ENCODE measurements at places on chromosomes 7 and 10.

DNA sequence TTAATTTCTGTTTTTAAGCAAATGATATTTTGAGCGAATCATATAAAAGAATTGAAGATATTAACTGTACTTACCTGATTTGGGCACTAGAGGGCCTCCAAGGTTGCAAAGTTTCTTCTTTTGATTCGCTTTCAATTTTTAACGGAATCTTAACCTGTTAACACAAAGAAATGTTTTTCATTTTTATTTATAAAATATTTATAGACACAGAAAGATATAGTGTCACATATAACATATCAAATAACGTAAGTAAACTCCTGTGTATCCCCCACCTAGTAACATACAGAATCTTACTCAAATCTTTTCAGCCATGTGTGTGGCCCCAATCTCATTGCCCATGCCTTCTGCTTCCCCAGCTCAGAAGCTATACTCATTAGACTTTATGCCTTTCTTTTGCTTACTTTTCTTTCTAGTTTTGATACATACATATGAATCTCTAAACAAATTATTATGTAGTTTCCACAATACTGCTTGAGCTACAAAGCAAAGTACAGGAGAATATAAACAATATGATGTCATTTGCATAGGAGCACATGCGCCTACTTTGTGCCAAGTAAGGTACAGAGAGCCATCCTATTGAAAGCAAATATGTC, 49.5 kb upstream of the ZPBP start:
- DNase-seq = no peak

GRCh38 chr7:157856873-157857577, 520.2 kb downstream of the DNAJB6 start:
- DNase-seq = no peak

- DNase-seq = no peak
Measured at GRCh38 chr10:124606822-124607221, 137.4 kb downstream of the FAM53B start.

DNA sequence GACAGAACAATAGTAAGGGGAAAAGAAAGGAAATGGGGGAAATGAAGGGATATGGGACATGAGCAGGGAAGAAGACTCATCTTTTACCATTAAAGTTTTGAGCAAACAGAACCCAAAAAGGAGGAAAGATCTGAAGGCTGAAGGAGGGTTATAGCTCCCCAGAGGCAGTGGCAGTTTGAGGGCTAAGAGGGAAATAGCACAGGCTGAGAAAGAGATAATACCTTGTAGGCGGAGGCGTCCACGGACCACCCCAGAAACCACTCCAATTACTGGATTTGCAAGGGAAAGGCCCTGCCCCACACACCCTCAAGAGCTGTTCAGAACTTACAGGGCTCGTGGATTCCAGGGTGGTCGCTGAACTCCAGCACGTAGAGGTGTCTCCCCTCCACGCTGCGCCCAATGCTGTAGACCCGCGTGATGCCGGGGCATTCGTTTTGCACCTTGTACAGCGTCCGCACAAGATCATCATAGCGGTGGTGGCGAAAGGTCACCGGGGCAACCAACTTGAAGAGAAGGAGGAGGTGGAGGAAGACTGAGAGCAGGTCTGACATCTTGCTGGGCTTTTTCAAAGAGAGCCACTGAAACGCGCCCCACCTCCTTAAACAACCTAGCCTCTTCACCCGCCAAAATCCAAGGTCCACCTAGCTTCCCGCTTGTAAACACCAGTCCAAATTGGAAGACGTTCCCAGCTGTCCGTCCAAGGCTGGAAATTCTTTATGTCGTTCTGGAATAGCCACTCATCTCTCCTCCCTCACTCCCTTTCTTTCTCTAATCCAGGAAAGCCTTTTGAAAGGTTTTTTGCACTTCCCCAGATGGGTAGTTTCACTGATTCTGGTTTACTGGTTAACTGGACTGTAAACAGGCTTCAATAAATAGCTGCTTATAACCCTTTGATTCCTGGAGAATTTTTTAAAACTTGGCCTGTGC, at the start of gene CPN1:
Gene CPN1 (minus strand): TSS at position 795 of the 927 bp plus-strand sequence. CDS start 244 bp downstream, at position 551.
- DNase-seq = no peak

DNA sequence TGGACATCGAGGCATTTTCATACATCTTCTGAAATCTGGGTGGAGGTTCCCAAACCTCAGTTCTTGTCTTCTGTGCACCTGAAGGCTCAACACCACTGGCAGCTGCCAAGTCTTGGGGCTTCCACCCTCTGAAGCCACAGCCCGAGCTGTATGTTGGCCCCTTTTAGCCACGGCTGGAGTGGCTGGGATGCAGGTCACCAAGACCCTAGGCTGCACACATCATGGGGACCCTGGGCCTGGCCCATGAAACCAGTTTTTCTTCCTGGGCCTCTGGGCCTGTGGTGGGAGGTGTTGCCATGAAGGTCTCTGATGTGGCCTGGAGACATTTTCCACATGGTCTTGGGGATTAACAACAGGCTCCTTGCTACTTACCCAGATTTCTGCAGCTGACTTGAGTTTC, 62.1 kb downstream of the INPP5A start:
- no peak for DNase-seq

- no peak for DNase-seq
Measured at GRCh38 chr10:70901276-70901878, 13.0 kb upstream of the PCBD1 start.

DNA sequence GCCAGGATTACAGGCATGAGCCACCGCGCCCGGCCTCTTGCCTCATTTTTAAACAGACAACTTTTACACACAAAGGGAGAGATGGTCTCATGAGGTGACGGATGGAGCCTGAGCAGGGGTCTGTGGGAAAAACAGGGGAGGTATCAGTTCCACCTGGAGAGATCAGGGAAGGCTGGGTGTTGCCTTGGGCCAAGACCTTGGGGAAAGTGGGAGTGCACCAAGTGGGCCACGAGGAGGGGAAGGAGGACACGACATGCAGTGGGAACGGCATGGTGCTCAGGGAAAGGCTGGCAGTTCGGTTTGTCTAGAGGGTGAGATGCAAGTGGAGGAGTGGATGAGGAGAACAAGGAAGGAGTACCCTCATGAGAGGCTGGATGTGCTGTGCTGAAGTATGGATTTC, 8.9 kb upstream of the ZNF777 start:
- no peak for DNase-seq

- DNase-seq = no peak
Measured at GRCh38 chr10:47222461-47222860, 77.5 kb upstream of the GDF10 start.

GRCh38 chr7:148382596-148382995, 208.0 kb upstream of the C7orf33 start:
- DNase-seq = no peak

DNA sequence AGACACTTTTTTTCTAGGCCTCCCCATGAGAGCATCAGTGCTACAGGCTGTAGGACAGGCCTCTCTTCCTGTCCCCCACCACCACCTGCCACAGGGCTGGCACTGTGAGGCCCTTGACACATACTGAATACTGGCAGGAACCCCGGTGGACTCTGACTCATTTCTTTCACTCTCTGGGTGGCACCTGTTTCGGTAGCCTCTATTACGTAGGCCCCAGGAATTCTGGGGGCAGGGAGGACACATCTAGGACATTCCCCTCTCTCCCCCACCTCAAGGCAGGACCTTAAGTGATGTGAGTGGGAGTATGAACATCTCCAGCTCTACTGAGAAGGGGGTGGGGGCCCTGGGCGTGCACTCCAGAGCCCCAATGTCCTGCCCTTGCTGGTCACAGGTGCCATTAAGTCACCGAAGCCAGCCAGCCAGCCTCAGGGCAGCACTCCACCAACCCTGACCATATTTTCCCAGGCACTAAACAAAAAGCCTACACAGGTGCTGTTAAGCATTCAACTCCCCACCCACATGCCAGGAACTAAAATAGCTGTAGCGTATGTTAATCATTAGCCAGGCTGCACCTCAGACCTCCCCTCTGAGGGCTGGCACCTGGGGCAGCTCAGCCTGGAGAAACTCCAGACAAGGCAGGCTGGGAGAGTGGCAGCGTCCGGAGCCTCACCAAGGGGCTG, 8.9 kb downstream of the ANXA11 start:
- DNase-seq = peak; percentile 63

DNA sequence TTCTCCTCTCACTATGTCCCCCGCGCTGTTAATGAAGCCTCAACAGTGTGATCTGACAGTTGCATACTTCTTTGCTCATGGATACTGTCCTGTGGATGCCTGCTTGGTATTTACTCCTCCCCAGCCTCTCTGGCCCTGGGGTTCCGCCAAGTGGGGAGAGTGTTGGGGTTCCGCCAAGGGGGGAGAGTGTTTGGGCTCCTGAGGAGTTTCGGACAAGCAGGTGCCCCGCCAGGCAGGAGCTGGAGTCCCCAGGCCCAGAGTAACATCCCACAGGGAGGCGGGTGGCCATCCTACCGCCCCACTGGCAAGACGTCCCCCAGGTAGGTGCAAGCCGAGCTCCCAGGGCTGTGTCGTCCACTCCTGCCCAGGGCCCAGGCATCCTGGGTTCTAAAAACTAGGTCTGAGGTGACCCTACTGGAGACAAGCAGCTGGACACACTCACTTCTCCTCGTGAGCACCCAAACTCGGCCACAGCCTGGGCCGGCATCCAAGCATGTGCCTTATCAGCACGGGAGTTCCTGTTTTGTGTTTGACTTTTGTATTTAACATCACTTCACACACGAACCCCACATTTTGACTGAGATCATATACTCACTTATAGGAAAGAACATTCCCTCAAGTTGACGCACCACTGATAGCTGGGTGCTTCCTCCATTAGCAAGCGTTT, 34.2 kb downstream of the CAMK2B start:
- DNase-seq = no peak

- no peak for DNase-seq
Measured at GRCh38 chr7:73350306-73351068, 22.5 kb downstream of the FKBP6 start.

DNA sequence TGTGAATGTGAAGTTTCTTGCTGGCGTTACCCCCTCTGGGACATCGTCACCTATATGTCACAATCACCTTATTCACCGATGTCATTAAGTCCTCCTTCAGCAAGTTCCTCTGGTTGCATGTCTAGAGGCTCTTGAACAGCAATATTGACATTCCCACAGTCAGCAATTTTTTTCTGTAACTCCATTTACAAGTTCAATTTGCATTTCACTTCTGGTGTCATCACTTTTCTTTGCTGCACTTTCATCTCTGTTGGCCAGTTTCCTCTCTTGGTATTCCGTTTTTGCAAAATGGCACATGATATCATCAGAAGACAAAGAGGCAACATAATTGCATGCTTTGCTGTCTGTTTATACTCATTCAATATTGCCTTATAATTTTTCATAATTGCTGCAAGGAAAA, 69.8 kb downstream of the SRI start:
- DNase-seq = no peak

DNA sequence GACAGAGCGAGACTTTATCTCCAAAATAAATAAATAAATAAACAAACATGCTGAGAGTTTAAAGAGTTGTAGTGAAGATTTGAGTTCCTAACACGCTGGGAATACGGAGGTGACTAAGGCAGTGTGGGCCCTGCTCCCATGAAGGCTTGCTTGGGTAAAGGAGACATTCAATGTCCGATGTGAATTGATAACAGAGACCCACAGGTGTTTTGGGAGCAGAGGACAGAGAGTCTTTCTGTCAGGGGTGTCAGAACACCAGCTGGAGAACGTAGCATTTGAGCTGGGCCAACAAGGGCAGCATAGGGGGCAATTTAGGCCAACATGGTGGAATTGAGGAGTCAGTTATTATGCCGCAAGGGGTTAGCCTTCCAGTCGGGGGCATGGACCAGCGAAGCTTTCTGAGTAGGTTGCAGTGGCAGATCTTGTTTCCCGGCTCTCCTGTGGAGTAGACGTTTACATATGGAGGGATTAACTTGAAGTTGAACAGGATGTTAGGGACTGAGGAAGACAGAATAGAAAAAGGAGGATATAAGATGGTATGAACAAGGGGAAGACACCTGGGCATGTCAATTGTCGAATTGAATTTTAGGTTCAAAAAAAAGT, 5.6 kb downstream of the PROSER2 start:
- DNase-seq = no peak

DNA sequence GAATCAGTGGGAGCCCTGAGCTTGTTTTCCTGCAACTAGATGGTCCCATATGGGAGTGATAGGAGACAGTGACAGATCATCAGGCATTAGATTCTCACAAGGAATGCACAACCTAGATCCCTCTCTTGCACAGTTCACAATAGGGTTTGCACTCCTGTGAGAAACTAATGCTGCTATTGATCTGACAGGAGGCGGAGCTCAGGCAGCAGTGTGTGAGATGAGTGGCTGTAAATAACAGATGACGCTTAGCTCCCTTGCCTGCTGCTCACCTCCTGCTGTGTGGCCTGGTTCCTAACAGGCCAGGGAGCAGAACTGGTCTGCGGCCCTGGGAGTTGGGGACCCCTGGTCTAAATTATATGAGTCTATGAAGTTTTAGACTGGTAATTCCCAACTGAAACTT, 3.9 kb downstream of the MIOS start:
- DNase-seq = no peak

- no peak for DNase-seq
Measured at GRCh38 chr7:90266808-90267207, 21.8 kb downstream of the CFAP69 start.

DNA sequence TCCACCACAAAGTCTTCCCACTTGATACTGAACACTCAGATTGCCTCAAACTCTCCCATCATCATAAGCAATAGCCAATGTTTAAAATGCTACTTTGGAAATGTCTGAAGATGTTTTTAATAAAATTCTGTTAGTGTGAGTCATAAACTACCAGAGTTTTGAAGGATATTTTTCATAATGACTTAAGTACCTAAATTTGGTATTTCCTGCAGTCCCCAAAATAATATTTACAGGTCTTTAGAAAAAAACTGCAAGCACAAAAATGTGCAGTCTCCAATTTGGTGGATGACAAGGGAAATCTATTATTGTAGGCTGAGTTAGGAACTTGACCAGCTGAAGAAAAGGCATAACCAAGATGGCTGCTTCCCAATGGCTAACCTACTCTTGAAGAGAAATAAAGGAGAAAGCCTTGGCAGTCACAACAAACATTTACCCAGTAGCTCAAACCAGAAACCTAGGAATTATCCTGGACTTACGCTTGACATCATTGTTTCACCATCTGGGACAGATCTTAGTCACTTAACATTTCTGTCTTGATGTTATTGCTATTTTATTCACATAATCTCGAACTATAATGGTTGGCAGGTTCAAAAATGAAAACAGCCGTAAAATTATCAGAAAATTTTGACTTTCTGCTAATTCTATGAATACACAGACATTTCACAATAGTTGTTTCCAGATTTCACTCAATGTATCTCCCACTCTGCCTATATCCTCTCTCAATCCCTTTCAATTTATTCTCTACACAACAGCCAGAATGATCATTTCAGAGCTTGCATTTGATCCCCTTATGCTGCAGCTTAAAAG, 111.2 kb upstream of the STEAP1B start:
- DNase-seq = no peak
